Stimulated activated CD4-positive, alpha-beta T cell treated with anti-CD3 and anti-CD28 coated beads, Interleukin-15, amount 100 ng/mL, for 1 hour (primary cell): ENCODE measurements at places on chromosomes 2 and 18.

- DNase-seq, result no peak
Measured at GRCh38 chr18:13725566-13726231, 659 bp downstream of the FAM210A start.

DNA sequence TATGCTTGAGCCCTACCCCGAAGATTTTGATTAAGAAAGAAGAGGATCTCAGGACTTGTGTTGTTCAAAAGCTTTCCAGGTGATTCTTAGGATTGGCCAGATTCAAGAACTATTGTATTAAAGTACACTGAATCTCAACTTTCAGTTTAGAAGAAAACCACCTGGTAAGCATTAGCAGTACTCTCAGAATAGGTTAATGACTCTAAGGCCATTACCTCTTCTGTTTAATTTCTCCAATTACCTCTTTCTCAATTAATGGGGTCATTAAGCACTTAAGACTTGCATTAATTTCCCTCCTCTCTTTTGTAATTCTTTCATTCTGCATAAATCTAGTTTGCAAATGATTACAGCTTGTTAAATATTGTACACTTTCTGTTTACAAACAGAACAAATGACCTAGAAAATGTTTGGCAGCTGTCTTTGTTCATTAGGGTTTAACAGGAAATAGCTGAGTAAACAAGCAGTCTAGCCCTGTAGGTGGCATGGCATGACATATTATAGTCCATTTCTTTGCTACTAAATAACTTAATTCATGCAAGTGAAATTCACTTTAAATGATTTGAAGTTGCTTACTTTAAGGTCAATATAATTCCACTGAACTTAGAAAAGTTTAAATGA, 20.4 kb upstream of the TDRD15 start:
- DNase-seq, result no peak

DNA sequence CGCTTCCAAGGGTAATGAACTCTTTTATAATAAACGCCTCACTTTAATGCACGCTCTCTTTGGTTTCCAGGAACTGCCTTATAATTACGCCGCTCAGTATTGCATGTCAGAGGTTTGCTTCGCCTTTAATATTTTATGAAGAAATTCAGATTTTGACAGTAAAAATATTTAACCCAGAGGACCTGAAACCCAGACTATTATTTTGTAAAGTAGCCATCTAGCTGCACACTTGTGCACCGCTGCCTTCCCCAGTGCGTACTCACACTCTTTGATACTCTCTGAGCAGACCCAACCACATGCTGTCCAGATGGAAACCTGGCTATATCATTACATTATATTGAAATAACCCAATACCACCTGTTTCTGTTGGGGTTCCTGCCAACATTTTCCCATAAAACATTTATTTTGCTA, 270.1 kb downstream of the C1D start:
- DNase-seq, result no peak

DNA sequence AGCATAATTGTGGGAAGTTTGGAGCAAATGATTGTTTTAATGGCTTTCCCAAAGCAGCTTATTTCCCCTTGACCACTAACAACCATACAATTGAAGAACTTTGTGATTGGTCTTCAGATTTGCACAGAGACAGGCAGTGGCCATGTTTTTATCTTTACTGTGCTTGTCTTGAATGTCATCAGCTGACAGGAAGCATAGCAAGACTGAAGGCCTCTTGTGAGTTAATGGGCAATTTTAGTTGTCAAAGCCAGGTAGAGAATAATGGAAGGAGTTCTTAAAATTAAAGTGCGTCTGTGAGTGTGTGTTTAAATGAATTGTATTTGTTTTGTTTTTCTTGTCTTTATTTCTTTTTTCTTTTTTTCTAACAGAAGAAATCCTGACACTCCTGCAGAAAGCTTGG, 809.9 kb downstream of the TSN start:
- no peak for DNase-seq

- DNase-seq, result peak; percentile 21
Measured at GRCh38 chr2:38665854-38666555, at the start of gene GALM. Gene GALM (plus strand): TSS chr2:38666114. CDS start chr2:38666162, 48 bp downstream.

- DNase-seq, result no peak
Measured at GRCh38 chr18:50796495-50796894, 23.3 kb downstream of the MRO start.

DNA sequence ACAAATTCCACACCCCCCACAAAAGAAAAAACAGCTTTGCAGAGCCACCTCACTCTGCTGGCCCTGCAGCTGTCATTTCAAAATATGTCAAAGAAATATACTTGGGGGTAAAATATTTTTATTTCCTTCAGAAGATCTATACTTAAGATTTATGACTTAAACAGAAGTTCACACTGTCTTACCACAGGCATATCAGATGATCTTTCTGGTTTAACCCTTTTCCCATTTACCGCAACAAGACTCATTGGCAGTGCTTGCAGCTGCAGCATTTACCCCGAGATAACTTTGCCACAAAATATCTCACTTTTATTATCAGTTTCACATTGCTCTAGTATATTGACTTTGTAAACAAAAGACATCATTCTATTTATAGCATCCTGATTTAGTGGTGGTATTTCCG, 21.6 kb upstream of the SLC35G4 start:
- no peak for DNase-seq

GRCh38 chr18:78293940-78294541, 685.6 kb upstream of the SALL3 start:
- no peak for DNase-seq

DNA sequence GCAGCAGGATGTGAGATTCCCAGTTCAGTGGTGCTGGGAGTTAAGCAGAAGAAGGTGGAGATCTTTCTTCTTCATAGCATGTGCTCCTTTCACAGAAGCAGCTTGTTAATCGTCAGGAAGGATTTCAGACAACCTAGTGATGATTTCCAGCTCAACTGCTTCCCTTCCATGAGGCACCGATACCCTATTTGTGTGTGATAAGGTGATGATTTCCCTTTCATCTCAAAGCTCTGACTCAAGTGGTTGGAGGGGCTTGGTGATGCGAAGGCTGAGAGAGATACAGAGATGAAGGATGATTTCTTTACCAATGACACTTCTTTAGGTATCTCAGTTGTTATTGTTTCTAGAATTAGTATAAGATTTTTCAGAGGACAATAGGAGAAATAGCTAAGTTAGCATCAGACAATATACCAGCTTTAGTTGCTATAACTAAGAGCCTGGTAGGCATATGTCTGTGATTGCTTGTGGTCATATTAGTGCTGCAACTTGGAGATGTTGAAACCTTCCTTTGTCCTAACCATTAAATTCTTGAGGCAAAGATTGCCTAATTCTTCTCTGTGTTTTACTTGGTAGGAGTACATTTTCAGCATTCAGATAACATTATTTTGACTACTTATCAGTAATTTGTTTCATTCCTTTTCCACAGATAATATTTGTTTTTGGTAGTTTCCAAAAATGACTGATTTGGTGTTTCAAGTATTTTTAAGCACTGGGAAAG, 111.3 kb downstream of the PLCL1 start:
- no peak for DNase-seq

GRCh38 chr18:37420315-37420880, 145.2 kb downstream of the CELF4 start:
- DNase-seq, result no peak

GRCh38 chr2:109005686-109006204, 16.7 kb upstream of the EDAR start:
- no peak for DNase-seq

DNA sequence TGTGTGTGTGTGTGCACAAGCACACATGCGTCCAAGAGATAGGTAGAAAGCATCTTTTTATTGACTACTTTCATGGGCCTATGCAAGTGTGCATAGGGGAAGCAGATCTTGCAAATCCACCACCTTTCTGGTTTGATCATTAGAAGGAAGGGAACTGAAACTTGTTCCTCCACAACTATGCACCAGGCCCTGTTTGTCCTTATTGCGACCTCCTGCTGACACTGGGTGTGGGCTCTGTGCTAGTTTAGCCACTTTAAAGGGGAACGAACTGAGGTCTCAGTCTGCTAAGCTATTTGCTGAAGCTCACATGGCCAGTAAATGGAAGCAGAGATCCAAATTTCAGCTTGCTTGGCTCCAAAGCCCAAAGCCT, 32.1 kb upstream of the INSIG2 start:
- no peak for DNase-seq

GRCh38 chr2:209553913-209554312, 130.1 kb downstream of the MAP2 start:
- no peak for DNase-seq

DNA sequence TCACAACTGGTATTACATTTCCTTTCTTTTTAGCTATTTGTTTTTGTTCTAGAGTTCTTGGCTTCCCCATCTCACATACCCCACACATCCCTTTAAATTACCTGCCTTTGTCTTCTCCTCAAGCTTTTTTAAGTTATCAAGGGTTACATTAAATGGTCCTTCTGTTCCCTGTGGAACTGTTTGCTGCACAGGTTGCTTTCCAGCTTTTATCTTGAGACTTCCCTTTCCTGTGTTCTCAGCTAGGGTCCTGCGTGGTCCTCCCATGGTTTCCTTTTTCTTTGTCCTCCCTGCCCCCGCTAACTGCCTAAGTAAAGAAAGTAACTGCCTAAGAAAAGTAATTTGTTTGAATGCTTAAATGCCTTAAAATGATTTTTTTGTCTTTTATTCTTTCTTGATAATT, 66.8 kb downstream of the EPB41L5 start:
- DNase-seq, result no peak

DNA sequence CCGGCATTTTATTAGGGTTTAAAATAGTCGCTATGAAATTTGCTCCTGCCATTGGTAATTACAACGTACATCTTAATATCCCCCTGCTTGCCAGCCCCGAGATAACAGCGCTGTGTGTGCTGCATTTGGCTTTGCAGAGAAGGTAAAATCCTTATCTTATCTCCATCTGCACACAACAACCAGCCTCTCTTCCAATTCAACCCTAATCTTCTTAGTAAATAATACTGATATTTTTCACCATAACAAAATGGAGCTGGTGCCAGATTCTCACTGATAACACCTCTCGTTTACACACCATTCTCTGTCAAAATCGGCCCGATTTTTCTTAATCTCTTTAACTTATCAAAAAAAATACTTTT, 61.4 kb upstream of the SIX3 start:
- DNase-seq, result no peak

GRCh38 chr2:219552382-219553167, 8.7 kb downstream of the TMEM198 start:
- DNase-seq, result peak; percentile 74

GRCh38 chr2:125041846-125042245, 1016.8 kb downstream of the CNTNAP5 start:
- no peak for DNase-seq

- DNase-seq, result no peak
Measured at GRCh38 chr18:72675394-72675793, 131.3 kb upstream of the CBLN2 start.

DNA sequence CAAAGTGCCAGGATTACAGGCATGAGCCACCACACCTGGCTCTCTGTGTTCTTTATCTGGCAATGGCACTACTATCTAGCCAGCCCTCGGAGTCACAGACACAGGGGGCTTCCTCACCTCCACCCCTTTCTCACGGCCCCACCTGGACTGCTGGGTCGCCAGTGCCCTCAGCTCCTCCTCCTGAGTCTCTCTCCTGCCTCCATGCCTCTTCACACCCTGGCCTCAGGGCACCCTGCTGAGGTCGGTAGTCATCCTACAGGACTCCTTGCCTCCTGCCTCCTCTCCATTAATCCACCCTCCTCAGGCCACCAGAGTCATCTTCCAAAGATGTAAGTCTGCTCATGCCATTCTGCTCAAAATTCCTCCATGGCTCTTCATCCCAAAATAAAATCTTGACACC, 8.6 kb upstream of the ASPRV1 start:
- DNase-seq, result no peak

GRCh38 chr18:34970106-34970505, 71.1 kb upstream of the MAPRE2 start:
- no peak for DNase-seq

DNA sequence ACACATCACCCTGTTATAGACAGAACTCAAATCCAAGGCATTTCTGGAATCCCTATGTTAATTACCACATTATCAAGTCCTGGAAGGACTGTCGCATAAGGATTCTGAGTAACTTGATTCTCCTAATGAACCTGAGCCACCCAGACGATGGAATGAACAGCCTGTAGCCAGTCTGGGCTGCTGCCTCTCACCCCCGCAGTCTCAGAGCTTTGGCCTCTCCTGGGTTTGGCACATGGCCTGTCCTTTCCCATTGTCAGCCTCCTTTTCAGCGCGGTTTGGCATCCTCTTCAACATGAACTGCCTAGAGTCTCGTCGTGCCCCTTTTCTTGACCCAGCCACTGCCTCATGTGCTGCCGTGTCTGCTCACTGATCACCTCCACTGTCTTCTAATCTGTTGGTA, 147.6 kb downstream of the SLC8A1 start:
- DNase-seq, result no peak

DNA sequence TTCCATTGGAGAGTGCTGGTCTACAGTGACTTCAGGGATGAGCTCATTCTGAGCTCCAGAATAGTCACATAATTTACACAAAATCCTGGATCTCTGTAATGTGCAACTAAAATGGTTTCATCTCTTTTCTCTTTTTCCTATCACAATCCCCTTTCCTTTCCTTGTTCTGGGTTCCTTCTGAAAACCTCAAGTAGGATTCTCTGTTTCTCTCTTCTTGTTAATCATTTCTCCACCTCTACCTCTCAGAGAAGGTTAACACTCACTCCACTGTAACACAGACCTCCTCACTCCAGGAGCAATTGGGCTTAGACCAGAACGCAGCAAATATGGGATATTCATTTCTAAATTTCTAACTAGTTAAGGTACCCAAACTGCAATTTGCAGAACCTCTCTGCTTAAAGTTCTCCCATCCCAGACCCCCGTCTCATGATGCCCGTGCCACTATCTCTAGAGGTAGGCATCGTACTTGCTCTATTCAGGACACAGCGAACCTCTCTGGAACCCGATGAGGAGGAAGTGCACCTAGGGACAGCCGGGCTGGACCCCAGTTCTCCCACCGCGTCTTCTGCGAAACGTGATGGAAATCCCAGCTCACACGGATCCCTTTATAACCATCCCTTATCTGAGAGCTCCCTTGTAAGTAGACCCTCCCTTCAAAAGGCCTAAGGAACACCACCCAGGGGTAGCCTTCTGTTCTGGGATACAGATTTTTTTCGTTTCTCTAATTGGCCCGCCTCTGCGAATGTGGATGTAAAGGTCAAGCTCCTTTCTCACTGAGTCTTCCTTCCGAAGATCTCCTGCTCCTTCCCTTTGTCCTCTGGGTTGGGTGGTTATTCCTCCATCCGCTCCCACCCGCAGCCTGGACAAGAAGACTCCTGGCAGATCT, 1.3 kb downstream of the FOXI3 start:
- no peak for DNase-seq

- DNase-seq, result no peak
Measured at GRCh38 chr2:78701546-78701945, 324.0 kb upstream of the REG3G start.

- no peak for DNase-seq
Measured at GRCh38 chr2:26274058-26274613, 29.4 kb downstream of the HADHB start.

GRCh38 chr18:59220784-59221765, 1.1 kb downstream of the GRP start:
- no peak for DNase-seq
